ENCODE measurements at places on chromosomes 2 and 18.

DNA sequence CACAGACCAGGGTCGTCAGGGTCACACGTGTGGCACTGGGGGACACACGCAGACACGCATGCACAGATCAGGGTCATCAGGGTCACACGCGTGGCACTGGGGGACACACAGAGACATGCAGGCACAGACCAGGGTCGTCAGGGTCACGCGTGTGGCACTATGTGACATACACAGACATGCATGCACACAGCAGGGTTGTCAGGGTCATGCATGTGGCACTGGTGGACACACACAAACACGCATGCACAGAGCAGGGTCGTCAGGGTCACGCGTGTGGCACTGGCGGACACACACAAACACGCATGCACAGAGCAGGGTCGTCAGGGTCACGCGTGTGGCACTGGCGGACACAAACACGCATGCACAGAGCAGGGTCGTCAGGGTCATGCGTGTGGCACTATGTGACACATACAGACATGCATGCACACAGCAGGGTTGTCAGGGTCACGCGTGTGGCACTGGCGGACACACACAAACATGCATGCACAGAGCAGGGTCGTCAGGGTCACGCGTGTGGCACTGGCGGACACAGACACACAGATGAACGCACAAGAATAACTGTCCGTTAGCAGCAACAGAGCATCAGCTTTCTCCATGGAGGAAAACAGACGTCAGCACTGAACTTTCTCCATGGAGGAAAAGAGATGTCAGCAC, 34.9 kb downstream of the HDAC4 start:
- no peak for DNase-seq

DNA sequence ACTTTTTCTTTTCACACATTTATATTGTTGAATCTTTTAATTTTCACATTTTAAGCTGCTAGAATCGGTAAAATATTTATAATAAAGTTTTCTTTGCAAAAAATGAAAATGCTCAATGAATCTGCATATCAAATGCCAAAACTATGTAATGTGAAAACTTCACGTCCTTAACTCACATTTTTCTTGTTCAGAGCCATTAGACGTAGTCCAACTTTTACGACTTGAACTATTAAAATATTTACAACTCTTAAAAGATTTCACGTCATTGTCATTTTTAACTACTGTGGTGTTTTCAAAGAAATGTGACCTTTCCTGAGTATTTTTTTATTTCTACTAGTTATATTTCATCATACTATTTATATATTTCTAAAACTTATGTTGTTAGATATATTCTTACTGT, 54.9 kb downstream of the MRPS9 start:
- DNase-seq = no peak

DNA sequence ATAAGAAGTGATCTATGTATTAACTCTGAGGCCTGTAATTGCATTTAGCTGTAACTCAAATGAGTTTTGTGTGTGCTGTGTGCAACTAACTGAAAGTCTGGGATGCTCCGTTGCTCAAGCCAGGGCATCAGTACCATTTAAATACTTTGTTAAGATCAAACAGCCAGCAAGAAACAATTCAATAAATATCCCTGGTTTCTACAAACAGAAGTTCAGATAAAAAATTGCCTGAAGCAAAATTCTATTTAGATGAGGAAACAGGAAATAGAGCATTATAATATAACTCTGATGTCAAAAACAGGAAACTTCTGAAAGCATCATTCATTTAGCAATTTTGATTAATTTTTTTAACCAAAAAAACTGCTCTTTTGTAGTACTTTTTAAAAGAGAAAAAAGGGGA, 18.9 kb upstream of the SLC38A11 start:
- no peak for DNase-seq

DNA sequence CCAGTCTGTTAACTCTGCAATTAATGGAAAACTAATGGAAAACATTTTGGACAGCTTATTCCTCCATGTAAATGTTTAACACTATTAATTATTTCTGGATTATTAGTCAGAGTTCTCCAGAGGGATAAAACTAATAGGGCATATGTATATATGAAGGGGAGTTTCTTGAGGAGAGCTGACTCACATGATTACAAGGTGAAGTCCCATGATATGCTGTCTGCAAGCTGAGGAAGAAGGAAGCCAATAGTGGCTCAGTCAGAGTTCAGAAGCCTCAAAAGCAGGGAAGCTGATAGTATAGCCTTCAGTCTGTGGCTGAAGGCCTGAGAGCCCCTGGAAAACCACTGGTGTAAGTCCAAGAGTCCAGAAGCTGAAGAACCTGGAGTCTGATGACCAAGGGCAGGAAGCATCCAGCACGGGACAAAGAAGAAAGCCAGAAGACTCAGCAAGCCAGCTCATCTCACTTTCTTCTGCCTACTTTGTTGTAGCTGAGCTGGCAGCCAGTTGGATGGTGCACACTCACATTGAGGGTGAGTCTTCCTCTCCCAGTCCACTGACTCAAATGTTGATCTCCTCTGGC, 136.0 kb downstream of the PTH2R start:
- DNase-seq = no peak

DNA sequence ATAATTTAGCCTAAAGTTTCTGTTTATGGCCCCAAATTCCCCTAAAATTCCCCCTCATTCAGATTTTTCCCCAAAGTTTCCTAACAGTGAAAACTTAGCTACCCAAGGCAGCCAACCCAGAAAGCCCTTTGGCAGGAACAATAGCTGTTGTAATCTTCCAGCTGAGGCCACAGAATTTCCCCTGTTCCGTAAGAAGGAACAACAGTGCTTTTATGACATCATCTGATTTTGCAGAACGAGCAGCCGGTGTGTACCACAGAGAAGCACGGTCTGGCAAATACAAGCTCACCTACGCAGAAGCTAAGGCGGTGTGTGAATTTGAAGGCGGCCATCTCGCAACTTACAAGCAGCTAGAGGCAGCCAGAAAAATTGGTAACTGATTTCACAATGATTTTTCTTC, 6.3 kb downstream of the TNFAIP6 start:
- DNase-seq = peak; percentile 13

DNA sequence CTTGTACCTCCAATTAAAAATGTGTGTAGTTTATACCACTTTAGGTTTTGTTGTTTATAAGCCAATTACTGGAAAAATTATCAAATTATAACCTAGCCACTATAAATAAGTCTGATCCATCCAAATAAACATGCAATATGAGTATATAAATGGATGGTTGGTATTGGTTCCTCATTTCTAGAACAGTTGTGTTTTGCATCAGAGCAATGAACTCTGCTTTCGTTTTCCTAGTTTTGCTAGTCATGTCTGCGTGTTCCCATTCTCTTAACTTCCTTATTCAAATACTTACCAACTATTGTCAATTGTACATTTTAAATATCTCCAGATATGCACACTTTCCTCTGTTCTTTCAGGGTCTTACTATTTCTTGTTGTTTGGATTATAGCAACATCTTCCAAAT, 641.7 kb downstream of the NR4A2 start:
- DNase-seq = no peak

GRCh38 chr2:88693911-88694414, 2.5 kb downstream of the RPIA start:
- DNase-seq = no peak

DNA sequence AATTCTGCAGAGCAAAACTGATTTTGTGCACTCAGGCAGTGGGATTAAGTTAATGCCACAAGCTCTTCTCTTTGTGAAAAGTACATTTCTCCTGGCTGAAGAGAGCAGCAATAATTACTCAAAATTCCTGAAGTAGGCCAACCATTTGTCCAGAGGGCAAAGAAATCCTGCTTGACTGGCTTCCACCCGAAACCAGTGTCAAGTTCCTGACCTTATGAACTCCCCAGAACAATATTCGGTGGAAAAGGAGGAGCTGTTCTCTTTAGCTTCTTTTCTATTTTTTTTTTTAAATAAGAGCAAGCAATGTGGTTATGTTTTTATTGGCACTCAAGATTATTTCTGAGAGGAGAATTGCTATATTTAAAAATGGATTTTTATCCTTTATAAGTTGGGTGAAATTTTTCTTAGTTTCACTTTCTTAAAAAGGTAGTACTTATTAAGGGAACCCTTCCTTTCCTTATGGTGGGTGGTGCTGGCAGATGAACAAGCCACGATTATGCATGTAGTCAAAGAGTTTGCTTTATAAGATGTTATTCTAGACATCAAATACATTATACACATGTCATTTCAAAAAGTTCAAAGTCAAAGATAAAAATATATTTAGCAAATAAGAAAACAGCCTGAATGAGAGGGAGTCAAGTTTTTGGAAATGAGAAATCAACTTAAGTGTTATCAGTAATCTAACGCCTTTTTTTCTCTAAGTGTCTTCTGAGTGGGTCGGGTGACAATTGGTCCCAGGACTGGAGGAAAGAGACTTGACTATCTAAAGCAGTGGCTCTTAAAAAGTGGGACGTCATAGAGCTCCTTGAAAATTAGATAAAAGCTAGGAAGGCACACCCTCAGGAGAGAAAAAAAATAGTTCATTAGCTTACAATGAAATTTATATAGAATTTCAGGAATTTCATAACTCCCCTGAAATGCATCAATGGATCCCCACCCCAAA, 194.5 kb downstream of the IKZF2 start:
- no peak for DNase-seq

DNA sequence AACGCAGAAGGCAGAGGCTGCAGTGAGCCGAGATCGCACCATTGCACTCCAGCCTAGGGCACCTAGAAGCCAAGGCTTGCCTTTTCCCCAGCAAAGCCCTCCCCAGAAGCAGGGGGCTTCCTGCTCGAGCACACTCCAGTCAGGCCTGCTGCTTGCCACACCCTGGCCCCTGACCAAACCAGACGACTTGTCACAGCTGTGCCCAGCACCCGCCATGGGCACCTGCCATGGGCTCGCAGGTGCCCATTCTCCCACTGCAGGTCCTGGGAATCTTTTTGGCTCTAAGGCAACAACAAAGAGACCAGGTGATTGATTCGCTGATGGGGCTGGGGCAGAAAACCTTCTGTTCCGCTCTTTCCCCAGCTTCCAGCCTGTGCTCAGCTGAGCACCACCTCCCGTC, 4.9 kb downstream of the KCNK3 start:
- no peak for DNase-seq

GRCh38 chr18:8688216-8688800, 17.0 kb upstream of the MTCL1 start:
- no peak for DNase-seq

- DNase-seq = no peak
Observed at GRCh38 chr2:67854798-67855197, 208.0 kb downstream of the C1D start.

- no peak for DNase-seq
Observed at GRCh38 chr18:50886929-50887328, 8.0 kb downstream of the ME2 start.

DNA sequence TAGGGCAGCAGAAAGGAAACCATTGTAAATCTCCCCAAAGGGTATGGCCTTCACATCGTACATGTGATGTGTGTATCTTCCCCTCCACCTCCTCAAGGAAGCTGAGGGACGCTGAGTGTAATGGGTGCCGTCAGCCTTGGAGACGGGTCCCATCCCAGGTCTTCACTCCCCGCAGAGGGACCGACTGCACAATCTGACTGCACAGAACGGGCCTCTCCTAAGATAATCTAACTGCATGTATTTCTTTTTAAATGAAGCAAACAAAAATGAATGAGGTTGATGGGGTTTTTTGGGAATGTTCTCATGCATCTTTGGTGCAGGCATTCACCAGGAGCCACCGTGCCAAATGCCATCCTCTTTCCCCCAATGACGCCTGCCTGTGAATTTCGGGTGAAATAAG, 94.1 kb upstream of the PXDN start:
- no peak for DNase-seq

DNA sequence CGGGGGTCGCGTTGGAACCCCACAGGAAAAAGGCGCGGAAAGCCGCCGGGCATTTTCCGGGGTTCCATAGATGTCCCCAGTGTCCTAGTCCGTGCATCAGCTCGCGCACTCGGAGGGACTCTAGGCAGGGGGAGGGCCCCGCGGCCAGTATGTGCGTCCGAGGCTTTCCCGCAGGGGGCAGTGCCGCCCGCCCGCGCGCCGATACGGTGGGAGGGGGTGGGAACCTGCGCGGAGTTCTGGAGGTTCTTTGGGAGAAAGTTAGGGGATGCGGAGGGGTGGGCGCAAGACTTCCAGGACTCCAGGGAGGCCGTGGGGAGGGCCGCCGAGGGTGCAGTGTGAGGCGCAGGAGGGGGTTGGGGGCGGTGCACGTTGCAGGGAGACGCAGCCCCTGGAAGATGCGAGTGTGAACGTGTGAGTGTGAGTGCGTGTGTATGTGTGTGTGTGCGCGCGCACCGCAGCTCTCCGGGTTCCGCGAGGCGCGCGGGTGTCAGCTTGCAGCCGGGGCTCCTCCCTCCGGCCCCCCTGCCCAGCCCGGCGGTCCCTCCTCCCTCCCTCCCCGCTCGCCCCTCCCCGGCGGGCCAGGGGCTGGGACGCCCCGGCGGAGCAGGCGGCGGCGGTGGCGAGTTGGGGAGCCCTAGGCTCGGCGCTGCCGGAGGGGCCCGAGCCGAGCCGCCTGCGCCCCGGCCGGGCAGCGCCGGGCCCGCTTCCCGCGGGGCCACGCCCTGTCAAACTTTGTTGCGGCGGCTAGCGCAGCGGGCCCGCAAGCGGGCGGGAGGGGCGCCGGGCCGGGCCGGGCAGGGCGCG, at the start of gene TCF7L1:
TSS of gene TCF7L1 (plus strand) at position 559 of the 804 bp plus-strand sequence. CDS start 293 bp downstream, outside the sequence.
- no peak for DNase-seq

DNA sequence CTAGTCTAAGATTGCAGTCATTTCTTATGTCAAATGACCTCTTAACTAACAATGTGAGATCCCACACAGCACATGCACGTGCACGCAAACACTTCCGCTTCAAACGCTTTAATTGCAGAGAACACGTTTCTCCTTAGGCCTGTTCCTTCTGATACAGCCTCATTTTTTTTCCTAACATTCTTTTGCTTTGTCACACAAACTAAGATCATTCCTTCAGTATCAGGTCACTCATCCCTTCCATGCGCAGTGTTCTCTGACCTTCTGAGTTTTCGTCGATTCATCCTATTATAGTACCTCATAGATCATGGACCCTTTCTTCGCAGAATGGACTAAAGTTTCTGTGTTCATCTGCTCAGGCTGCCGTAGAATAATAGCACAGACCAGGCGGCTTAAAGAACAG, 327.1 kb upstream of the CDH19 start:
- no peak for DNase-seq

GRCh38 chr2:169329688-169330554, 32.4 kb downstream of the LRP2 start:
- DNase-seq = no peak

- no peak for DNase-seq
Observed at GRCh38 chr2:2026252-2026831, 282.0 kb upstream of the PXDN start.

DNA sequence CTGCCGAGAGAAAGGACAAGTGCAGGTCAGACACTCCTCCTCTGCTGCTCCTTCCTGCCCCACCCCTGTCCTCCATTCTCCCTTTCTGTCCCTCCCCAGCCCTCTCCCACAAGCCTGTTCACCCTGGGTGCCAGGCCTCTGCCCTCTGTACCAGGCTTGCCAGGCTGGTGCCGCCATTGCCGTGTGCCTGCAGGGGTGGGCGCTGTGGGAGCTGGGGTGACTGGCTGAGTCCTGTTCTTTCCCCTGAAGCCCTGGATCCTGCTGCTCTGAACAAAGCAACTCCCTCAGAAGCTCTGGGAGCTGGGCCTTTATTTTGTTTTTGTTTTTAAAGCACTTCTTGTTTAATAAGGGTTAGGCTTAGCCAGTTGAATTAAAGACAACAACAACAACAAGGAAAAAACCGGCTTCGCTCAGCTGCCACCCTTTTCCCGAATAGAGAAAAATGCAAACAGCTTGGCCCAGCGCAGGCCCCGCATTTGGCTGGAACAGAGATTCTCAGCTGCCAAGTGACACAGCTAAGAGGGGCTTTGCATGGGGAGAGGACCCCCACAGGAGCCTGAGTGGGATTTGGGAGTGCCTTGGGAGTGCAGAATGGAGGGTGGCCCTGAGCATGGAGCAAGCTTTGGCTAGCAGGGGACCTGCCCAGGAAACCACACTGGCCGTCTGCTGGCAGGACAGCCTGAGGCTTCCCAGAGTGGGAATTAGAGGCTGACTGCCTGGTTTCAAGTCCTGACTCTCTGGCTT, 9.1 kb downstream of the PCARE start:
- no peak for DNase-seq

Measured in GM12864 (cell line).